ENCODE measurements at places on chromosomes 2 and 18.

DNA sequence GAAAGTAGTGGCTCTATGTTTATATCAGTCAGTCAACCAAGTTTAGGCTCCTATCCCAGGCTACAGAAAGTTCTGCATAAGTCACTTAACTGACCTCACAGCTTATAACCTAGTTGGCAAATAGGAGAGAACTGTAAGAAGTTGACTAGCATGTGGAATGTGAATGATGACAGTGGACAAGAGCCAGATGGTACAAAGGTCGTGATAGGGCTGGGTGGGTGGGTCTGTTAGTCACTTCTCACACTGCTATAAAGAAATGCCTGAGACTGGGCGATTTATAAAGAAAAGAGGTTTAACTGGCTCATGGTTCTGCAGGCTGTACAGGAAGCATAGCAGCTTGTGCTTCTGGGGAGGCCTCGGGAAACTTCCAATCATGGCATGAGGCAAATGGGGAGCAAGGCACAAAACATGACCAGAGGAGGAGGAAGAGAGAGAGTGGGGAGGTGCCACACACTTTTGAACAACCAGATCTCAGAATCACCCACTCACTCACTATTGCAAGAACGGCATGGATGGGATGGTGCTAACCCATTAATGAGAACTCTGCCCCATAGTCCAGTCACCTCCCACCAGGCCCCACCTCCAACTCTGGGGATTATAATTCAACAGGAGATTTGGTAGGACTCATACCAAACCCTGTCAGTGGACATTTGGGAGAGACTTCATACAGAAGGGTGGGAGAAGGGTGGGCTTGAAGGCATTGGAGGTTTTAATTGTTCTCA, 68.8 kb downstream of the LTBP1 start:
- DNase-seq = peak; percentile 66

DNA sequence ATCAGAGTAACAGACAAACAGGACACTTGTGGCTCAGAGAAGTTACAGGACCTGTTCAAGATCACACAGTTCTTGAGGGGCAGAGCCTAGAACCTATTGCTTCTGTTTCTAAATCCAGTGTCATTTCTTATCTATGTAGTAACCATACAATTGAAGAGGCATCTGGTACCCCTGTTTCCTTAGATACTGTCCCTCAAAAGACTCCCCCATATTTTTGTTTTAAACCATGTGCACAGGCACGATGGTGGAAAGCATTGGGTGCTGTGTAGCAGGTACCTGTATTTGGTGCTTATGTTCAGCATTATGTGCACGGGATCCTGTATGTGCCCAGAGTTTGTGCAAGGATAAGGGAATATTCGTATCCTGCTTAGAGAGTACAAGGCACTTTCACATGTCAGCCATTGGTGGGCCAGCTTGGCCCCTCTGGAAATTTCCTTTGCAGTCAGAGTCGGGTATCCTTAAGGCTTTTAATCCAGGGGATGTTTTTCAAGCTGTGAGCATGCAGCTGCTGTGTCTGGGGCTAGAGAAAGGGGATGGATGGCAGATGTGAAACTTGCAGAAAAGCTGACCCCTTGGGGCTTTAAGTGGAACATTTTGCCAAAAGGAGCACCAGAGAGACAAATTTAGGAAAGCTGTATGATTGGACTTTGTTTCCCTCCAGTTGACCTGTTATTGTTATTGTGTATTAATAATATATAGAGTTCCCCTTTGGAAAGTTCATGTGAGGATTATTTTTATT, 2.1 kb downstream of the LBH start:
- DNase-seq = no peak

GRCh38 chr2:42001711-42002201, 46.1 kb upstream of the PKDCC start:
- DNase-seq = no peak

GRCh38 chr18:58106289-58107070, 62.5 kb downstream of the NEDD4L start:
- DNase-seq = no peak

- DNase-seq = no peak
These were observed 651 bp upstream of the TXNL1 start for GRCh38 chr18:56639104-56639381.

- DNase-seq = peak; percentile 4
These were observed 75.4 kb upstream of the MAP2 start for GRCh38 chr2:209348433-209348832.

Data from fibroblast of gingiva (primary cell).